ENCODE measurements at places on chromosomes 2 and 18.

DNA sequence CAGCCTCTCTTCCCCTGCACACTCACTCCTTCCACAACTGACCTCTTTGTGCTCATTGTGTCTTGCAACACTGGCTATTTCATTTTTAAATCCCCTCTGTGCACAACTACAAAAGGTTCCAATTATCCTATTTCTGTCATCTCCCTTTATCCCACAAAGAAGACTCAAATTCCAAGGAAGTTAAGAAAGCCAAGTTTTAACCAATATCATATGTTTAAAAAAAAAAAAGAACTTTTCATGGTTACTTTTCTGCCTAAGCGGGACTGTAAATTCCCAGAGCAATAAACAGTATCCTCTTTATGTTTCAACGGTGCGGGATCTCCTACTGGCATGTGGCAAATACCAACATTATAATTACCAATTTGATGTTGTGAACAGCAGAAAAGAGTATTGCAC lies 83.8 kb downstream of the DOCK10 start:
- DNase-seq = no peak

DNA sequence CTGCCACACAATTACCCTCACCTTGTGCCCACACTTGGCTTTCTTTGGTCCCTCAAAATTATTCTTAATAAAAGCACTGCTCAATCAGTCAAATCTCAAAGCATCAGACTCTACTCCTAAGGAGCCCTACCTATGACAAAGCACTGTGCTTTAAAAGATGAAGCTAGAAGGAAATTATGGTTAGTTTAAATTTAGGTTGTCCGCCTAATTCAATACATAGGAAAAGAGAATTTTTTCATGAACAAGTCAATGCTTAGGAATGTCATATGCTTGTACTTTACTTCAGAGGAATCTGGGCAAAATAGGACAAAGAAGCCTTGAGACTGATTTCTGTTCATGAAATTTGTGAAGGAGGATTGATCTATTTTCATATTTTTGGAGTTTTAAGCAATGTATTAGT lies 726.4 kb upstream of the CDH2 start:
- DNase-seq = no peak

DNA sequence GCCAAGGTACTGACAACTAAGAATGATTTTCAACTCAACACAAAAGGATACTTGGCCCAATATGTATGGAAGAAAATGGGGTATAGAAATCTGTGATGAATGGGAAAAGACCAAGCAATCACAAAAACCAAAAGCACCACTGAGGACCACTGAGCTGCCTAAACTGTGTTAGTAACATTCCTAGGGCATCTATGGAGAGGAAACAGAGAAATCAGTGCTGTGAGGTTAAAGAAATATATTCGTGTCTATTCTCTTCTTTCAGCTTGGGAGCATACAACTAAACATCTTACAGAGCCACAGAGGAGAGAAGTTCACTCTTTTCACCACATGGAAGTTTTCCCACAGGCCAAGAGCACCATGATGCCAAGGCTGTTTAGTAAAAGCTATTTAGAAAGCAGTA lies 47.3 kb upstream of the CALCRL start:
- DNase-seq = no peak

DNA sequence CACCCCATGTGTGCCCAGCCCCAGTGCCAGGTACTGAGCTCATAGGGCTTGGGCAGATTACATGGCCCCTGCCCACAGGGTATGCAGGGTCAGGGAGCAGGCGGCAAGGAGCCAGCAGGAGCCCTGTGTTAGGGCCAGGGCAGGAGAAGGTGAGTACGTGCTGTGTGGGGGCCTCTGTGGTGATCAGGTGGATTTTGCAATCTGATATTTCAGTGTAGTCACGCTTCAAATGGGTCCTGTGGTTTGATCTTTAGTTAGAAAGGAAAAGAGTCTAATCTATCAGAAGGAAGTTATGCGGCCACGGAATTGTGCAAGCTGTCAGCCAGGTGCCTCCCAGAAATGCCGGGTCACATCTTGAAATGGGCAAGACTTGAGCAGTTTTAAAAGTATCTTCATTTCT lies 13.9 kb downstream of the UBE2F start:
- DNase-seq = no peak

GRCh38 chr18:68779169-68779568 lies 18.7 kb upstream of the CCDC102B start:
- DNase-seq = no peak

GRCh38 chr2:3500326-3500899 lies 18.9 kb downstream of the ADI1 start:
- DNase-seq = no peak

DNA sequence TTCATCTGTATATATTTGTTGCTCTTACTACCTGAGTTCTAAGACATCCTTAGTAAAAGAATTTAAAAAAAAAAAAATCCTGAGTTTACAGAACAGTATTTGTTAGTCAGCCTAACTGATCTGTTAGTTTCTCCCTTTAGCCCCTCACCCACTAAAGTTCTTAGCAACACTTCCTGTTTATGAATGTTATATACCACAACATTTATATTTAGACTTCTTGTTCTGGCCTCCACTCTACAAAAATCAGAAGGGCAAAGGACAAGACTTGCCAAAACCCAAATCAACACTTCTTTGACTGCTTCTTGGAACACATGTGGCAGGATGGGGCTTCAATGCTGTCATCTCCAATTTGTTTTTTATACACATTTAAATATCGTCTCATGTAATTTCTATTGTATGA lies 71.1 kb downstream of the MGAT5 start:
- DNase-seq = no peak

GRCh38 chr18:46761059-46761769 lies 4.4 kb upstream of the ST8SIA5 start:
- DNase-seq = peak; percentile 79

DNA sequence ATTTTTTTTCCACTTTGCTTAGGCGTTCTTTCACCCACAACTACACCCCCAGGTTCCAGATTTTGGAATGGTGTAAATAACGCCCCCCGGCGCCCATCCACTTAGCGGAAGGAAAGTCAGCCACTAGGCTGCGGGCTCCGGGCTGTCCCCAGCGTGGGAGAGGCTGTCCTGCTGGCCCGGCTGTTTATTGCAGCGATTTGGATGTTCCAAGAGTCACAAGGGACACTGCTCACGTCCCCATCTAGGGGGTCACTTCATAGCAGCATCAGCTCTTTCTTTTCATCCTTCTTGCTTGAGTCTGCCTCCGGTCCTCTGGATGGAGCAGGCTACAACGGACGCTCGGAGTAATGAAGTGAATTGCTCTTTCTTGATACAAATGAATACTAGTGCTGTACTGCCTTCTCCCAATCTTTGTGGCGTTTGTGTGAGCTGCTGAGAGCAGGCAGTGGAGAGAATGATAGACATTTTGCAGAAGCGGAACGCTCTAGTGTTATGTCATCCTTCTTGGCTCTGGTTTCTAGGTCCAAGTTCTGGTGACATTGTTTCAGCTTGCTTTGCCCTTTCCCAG lies 50.7 kb upstream of the PAIP2B start:
- no peak for DNase-seq

DNA sequence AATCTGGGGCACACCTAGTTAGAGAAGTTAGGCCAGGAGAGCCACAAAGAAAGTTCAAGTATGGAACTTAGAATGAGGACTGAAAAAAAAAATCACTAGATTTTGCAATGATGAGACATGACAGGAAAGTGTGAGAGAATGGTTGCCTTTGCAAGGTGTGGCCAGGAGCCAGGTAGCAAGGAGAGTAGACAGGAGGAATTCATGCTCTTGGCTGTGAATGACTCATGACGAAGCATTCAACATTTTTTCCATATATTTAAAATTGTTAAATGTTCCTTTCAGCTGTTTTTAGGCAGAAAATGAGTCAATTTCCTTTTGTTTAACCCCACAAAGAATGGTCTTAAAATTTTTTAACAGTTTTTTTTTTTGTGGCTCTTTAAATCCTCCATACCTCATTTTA lies 636.9 kb downstream of the PLCL1 start:
- DNase-seq = no peak

- no peak for DNase-seq
Measured at GRCh38 chr18:28412521-28412920, 235.6 kb upstream of the CDH2 start.

DNA sequence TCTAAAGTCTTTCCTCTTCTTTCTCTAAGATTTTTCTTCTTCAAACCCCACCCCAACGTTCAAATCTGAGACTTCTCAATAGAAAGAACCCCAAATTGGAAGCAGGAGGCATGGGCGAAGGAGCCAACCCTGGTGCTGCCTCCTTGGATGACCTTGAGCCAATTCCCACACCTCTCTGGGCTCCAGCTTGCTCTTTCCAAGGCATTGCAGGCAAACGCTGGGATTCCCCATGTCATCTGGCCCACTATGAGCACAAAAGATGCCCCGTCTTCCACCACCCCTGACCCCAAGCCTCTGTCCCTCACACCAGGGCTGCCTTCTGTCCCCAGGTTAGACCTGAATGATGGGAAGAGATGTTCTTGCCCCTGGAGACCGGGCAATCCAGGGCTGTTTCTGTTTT lies 57.0 kb downstream of the TTC32 start:
- no peak for DNase-seq

- no peak for DNase-seq
Measured at GRCh38 chr2:45469314-45470099, 141.6 kb downstream of the SRBD1 start.

DNA sequence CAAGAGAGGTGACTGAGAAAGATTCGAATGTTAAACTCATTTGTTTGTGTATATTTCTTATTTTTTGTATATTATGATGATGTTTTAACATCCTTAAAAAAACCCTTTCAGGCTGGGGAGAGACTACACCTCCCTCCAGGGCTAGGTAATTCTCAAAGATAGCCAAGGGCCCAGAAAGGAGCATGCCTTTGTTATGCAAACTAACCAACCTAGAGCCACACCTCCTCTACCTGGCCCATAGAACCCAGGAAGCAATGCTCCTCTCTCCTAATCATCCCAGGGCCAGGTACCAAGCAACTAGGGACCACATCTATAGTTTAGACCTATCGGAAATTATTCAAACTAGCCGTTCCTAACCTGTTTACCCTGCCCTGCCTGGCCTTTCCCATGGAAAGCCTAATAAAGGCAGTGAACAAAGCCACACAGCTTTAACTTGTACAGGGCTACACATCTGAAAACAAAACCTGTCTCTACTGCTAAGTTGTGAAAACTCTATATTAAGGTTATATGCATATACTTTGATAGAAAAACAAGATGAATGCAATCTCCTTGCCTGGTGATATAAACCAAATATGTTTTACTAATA lies 79.7 kb downstream of the COLEC12 start:
- DNase-seq = no peak

DNA sequence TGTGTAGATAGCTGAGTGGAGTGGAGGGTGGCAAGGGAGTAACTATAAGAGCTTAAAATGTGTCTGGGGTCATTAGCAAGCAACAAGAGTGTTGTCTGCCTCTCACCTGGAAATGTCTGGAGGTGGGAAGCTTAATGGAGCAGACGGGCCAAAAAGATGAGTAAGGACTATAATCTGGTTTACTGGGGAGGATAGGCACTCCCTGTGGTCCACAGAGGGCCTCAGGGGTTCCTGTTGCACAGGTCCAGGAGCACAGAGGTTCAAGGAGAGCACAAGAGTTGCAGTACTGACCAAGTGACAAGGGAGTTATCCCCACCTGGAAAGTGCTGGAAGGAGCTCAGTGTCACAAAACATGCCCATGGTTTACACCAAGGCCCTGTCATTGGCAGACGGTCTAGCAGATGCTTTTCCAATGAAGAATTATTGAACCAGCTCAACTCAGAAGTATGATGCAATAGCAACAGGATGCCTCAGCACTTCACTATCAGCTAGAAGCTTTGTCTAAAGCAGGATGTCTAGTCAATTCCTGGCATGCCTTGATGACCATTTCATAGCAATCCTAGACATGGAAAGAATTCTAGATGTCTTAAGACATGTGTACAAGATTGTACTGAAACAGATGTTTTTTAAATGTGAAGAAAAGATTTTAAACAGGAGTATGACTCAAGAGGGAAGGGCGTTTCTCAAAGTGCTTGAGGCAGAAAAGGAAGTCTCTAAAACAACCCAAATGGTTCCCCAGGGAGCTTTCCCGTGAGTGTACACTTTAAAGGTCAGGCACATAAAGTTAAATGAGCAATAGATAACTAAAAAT lies 62.9 kb upstream of the SERPINE2 start:
- no peak for DNase-seq

- no peak for DNase-seq
Measured at GRCh38 chr2:20355131-20355530, 4.5 kb upstream of the PUM2 start.

DNA sequence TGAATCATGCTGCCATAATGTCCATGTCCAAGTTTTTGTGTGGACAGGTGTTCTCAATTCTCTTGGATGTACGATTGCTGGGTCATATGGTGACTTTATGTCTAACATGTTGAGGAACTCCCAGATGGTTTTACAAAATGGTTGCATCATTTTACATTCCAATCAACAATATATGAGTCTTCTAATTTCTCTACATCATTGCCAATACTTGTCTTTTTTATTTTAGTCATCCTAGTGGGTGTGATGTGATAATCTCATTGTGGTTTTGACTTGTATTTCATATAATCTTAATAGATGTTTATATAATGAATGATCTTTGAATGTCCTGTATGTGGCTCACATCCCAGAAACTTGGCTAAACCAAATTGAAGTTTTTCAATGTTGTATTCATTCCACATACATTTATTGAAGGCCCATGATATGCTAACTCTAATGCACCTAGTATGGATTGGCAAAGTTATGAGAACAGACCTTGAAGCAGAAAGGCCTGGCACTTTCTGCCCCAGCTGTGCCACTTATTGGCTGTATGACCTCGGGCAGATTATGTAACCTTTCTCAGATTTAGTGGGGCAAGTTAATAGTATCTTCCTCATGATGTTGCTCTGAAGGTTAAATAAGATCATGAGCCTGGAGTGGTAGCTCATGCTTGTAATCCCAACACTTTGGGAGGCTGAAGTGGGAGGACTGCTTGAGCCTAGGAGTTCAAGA lies 205.4 kb downstream of the RAB3GAP1 start:
- no peak for DNase-seq

GRCh38 chr2:3398857-3399256 lies 19.4 kb downstream of the TRAPPC12 start:
- no peak for DNase-seq

GRCh38 chr2:33136056-33136455 lies 189.3 kb downstream of the LTBP1 start:
- DNase-seq = no peak

GRCh38 chr18:36511791-36512352 lies 214.4 kb downstream of the FHOD3 start:
- DNase-seq = no peak

DNA sequence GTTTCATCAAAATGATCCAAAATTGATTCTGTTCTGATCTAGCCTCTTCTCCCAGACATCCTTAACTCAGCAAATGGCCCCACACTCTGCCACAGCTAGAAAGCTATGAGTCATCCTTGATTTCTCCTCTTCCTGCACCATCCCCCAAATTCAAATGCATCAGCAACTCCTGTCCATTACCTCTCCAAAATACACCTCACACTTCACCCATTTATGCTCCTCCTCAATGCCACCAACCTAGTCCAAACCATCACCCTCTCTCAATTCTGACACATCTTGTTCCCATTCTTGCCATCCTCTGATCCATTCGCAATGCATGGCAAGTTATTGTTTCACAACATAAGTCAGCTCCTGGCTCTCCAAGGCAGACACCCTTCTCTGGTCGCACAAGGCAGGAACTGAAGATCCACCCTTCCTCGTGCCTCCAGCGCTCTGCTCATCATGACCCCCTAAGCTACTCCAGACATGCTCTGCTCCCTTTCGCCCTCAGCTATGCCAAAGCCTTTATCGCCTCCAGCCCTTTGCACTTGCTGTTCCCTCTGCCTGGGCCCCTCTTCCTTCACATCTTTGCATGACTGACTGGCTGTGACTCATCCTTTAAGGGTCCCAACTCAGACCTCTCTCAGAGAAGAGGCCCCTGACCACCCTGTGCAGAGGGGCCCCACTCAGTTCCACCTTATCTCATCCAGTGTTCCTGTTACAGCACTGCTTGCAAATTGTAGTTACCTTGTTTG lies 83.6 kb downstream of the MREG start:
- no peak for DNase-seq

GRCh38 chr2:50564766-50565165 lies 467.2 kb downstream of the NRXN1 start:
- DNase-seq = no peak
